ENCODE measurements at places on chromosomes 12 and 14.

DNA sequence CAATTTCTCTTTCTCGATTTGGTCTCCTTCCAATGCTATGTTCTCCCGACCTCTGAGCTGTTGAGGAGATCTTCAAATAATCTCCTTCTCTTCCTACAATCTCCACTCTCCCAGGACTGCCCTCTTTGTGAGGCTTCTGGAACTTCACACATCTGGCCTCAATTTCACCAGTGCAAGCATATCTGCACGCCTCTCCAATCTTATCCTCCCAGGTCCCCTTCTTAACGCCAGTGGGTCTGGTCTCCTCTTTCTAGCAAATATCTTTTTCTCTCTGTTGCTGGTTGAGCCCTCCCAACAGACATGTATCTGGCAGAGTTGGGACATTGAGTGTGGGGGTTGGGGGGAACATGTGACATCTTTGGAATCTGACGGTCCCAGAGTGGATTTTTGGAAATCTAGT is 17.9 kb downstream of the RTL1 start:
- DNase-seq, result no peak

DNA sequence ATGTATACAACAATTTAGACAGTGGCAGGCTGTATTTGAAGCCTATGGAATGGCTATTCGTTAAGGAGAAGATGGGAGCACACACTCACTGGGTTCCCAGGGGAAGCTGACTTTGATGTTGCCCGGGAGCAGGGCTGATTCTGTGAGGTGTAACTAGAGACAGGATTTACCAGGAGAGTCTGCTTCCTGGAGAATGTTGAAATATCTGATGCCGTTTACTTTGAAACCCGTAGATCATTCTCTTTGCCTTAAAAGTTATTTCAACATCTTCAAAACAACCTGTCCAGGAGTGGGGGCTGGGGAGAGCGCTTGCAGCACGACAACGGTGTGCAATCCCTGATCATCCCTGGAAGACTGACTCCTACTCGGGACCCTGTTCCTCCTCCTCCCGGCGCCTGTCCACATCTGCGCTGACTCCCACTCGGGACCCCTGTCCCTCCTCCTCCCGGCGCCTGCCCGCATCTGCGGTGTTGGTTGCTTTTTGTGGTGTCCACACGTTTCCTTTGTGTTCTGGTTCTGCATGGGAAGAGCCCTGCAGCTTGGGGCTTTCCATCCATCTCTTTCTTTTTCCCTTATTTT is 72.6 kb downstream of the AACS start:
- DNase-seq, result no peak

DNA sequence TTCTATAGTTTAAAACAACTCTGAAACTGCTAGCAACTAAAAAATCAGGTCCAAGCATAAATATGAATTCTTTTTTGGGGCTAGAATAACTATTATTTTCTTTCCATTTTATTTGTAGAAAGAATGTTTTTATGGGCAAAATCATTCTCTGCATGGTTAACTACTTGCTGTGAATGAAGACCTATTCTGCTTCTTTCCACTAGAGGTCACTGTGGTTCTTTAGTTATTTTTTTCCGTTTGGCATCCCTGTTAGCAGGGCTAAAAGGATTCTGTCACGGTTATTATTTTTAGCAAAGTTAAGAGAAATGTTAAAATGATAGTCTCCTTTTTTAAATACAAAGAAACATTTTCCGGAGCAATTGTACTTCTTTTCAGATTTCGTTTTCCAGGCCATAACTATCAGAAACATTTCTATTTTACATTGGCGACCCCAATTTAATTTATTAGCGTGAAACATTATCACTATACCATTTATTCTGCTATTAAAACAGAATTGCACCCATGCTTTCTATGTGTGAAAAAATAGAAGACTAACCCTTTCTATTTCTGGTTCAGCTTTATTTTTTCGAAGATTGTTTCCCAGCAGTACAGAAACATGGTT is 404.8 kb downstream of the ATP23 start:
- no peak for DNase-seq

- DNase-seq, result no peak
Observed at GRCh38 chr12:101221301-101221700, 11.3 kb upstream of the SLC5A8 start.

- DNase-seq, result no peak
Observed at GRCh38 chr12:109968032-109968420, 28.1 kb downstream of the GIT2 start.

- peak; percentile 69 for DNase-seq
Observed at GRCh38 chr14:96053600-96054381, 14.6 kb downstream of the C14orf132 start.

DNA sequence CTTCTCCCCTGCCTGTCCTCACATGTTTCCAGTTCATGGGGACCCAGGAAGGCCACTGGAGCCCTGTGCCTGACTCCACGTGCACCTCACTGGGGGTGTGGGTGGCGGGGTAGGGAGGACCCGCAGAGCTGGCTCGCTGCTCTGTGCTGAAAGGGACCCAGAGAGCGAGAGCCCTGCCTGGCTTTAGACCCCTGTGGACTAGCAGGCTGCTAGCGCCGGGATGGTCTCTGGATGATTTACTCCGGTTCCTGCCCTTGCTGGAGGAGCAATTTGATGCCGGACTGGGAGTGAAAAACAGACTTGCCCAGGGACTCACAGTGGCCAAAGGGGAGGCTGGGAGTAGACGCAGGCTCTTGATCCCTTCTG is 49.0 kb downstream of the NTF3 start:
- no peak for DNase-seq

DNA sequence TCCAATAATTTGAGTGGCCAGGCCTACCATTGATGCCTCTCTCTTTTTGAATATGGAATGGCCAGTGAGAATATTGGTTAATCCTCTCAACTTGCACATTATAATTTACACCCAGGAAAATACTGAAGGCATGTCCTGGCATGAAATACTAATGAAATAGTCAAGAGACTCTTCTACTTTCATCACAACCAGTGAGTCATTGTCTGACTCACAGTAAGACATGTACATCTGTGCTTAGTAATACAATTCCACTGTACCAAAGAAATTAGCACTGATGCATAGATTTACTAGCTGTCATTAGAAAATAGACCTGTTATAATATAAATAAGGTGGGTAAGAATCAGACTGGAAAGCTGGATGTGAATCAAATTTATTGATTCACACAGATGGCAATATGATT is 31.6 kb downstream of the KCNC2 start:
- DNase-seq, result no peak

DNA sequence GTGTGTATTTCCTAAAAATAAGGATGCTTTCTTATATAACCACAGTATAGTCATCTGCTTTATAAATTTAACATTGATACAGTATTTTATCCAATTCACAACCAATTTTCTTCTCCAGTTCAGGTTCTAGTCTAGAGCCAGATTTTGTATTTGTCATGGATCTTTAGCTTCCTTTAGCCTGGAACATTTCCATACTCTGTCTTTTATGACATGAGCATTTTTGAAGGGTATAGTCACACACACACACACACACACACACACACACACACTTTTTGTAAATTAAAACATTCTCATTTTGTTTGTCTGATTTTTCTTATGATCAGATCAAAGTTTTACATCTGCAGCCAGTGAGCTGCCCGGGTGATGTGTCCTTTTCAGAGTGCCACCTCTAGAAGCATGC is 25.4 kb downstream of the CGRRF1 start:
- no peak for DNase-seq

DNA sequence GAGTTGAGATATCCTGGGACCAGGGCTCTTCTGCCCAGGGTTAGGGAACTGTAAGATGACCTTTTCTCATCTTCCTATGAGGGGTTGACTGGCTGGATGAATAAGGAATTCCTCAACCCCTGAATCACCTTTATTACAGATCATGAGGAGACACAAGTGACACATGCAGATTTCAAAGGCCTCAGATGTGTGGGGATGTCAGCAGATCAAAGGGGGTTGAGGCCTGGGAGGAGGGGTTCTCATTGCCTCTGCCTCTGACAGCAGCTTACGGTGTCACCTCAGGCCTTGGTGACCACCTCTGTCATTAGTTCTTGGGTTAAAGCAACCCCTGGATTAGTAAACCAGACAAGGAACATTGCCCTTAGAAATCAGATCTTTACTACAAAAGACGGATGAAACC is 2.1 kb upstream of the KRT72 start:
- DNase-seq, result no peak

DNA sequence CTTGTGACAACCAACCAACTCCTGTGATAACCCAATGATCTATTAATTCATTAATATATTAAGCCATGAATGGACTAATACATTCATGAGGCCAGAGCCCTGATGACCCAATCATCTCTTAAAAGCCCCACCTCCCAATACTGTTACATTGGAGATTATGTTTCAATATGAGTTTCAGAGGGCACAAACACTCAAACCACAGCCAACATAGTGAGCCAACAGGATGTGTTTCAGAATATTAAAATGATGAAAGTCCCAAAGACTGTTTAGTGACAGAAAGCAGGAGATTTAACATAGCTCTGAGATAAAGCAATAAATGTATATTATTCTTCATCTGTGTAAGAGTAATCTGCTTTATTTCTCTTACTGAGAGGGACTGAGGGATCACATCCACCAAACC is 71.7 kb downstream of the PTPRO start:
- no peak for DNase-seq

DNA sequence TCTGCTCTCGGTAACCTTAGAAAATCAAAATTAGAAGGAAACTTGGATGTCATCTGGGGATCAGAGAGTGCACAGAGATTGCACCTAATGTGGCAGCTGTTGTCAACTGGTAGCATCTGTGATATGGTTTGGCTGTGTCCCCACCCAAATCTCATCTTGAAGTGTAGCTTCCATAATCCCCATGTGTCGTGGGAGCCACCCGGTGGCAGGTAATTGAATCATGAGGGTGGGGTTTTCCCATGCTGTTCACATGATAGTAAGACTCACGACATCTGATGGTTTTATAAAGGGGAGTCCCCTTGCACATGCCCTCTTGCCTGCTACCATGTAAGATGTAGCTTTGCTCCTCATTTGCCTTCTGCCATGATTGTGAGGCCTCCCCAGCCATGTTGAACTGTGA is 127.7 kb upstream of the SRRM4 start:
- no peak for DNase-seq

- no peak for DNase-seq
Observed at GRCh38 chr12:113094738-113095137, 38.2 kb downstream of the DTX1 start.

GRCh38 chr14:66496188-66496807 is 10.1 kb downstream of the CCDC196 start:
- DNase-seq, result no peak

- DNase-seq, result no peak
Observed at GRCh38 chr12:114400925-114401324, 5.0 kb downstream of the TBX5 start.

DNA sequence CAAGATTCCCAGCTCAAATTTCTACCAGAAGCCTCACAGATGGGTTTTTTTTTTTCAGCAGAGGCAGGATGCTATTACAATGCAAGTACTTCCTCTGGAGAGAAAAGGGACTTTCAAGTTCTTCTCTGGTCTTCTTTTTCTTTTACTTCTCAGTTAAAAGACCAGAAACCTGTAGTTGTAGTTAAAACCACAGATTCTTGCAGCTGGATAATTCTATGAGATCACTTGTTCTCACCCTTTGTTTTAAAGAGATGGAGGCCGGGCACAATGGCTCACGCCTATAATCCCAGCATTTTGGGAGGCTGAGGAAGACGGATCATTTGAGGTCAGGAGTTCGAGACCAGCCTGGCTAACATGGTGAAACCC is 47.6 kb upstream of the OVCH1 start:
- DNase-seq, result no peak

- no peak for DNase-seq
Observed at GRCh38 chr12:85367936-85368335, 87.9 kb downstream of the ALX1 start.

- no peak for DNase-seq
Observed at GRCh38 chr14:54665946-54666345, 99.0 kb downstream of the SAMD4A start.

DNA sequence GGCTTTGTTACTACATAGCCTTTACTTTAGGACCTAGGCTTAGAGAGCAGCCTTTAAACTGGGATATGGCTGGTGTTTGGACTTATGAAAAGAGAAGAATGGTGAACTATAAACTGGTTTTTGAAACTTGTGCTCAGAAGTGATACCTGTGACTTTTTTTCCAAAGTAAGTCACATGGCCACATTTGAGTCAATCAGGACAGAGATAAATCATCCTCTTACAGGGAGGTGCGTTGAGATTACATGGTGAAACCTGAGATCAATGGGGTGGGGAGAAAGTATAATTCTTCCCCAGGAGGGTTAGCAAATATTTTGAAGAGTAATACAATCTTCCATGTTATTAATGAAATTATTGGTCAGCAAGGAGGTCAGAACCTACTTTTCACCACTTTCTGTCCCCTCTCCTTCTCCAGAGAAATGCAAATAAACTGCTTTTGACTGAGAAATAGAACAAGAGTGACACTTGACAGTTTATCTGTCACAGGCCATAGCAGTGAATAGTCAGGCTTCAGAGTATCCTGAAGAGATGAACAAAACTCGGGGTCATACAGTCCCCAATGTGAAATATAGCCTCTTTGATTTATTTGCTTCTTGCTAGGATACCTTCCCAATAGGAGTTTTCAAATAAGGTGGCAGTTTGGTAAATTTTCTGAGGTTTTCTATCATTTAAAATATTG is 11.1 kb upstream of the ZNF641 start:
- DNase-seq, result no peak

Measured in amygdala (tissue), 56 donors.